ENCODE measurements at places on chromosomes 4 and X.

GRCh38 chrX:16524316-16524715 is 125.6 kb upstream of the S100G start:
- no peak for DNase-seq

GRCh38 chrX:40177942-40178715 is 80.4 kb upstream of the BCOR start:
- no peak for DNase-seq

DNA sequence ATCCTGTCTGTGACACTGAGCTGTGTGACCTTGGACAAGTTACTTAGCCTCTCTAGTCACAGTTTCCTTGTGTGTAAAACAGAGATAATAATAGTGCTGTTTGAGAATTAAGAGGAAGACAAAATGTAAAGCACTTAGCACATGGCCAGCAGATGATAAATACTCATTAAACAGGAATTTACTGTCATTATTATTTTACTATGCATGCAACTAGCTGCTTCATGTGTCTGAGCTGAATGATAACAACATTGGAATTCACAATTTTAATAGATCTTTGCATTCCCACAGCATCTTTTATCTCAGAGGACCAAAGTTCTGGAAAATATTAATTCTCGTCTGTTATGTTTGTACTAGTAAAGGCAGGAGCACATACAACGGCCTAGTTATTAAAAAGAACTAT is 79.2 kb upstream of the TET2 start:
- DNase-seq: no peak

GRCh38 chr4:185207466-185207865 is 1.9 kb upstream of the SNX25 start:
- DNase-seq: no peak

GRCh38 chr4:82123934-82124333 is 249.9 kb downstream of the HNRNPD start:
- no peak for DNase-seq

DNA sequence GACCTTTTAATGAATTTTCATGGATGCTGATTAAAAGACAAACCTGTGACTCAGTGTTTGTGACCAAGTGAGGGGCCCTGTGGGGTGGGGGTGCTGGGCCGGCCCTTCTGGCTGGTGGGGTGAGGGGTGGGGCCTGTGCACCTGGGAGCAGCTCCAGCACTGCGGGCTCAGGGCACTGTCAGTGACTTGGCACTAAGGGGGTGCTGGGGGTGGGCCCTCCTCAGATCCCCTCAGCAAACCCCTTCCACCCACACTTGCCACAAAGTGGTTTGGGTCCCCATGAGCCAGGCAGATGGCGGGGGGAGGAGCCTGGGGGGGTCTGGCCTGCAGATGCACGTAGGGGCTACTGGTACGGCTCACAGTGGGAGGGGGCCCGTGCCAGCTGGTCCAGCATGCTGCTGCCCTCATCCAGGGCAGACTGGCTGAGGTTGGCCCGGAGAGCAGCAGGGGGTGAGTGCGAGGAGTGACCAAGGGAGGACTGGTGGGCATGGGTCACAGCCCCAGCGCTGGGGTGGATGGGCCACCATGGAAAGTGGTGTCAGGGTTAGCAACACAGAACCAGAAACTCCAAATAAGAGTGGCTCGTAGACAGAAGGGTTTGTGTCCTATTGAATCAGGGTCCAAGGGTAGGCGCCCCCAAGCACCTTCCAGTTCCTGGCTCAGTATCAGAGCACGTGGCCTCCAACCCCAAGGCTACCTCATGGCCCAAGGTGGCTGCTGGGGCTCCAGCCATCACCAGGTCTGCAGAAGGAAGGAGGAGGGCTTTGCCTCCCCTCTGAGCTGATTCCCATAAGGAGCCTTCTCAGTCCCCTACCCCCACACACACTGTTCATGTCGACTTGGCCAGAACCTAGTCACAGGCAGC is 10.1 kb downstream of the NKX1-1 start:
- DNase-seq: no peak

- DNase-seq: no peak
These were observed 129.5 kb downstream of the LARP7 start for GRCh38 chr4:112766422-112766821.

DNA sequence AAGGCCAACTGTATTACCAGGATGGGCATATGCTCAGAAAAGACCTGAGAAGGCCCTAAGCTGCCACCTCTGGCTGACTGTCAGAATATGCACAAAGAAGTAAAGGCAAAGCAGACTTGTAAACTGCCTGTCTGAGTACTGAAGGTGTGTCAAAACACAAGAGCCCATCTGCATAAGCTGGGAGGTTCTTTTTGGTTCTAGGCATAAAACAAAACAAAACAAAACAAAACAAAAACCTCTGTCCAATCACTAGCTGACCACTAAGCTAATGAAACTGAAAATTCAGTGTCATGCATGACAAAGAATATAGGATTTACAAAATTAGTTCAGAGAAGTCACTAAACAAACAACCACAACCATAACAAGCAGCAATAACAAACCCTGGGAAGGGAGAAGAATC is 20.6 kb downstream of the SH3D19 start:
- no peak for DNase-seq

DNA sequence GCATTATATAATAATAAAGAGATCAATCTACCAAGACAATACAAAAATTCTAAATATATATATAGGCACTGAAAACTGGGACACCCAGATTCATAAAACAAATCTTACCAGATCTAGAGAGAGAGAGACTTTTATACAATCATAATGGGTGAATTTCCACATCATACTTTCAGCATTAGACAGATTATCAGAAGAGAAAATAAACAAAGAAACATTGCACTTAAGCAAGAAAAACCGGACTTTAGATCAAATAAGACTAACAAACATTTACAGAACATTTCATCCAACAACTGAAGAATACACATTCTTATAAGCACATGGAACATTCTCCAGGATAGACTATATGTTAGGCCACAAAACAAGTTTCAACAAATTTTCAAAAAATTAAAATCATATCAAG is 245.1 kb downstream of the INPP4B start:
- no peak for DNase-seq

All from activated CD4-positive, alpha-beta T cell treated with anti-CD3 and anti-CD28 coated beads, Interleukin-2, amount 50 U/mL, for 4 hours (primary cell).